ENCODE measurements at places on chromosomes 4 and X. TPM values are rescaled to one million over a fixed set of nuclear protein-coding genes. Genes with fewer than 3 reads are reported as not detected.

YY2 gene
- 0.58 TPM for polyA plus RNA-seq

SLC10A6 gene
- not detected for polyA plus RNA-seq

ADH1B gene
- polyA plus RNA-seq: 38.6 TPM

XAGE2 gene
- not detected for polyA plus RNA-seq

CSN1S1 gene
- polyA plus RNA-seq: not detected

PFKFB1 gene
- 1.1 TPM for polyA plus RNA-seq

ATP1B4 gene
- polyA plus RNA-seq: not detected

UGT2B10 gene
- polyA plus RNA-seq: not detected

RWDD4 gene
- 19.1 TPM for polyA plus RNA-seq

- no peaks in the 10 kb centered on the region for H3K27me3 ChIP-seq
- H3K36me3 ChIP-seq: no peaks in the 10 kb centered on the region
- no peak overlapping the region for H3K27ac ChIP-seq
- DNase-seq: no peak
- H3K4me3 ChIP-seq: no peak overlapping the region
- H3K4me1 ChIP-seq: no peaks in the 10 kb centered on the region
Measured at GRCh38 chr4:113634081-113634969, 127.2 kb downstream of the CAMK2D start.

DNA sequence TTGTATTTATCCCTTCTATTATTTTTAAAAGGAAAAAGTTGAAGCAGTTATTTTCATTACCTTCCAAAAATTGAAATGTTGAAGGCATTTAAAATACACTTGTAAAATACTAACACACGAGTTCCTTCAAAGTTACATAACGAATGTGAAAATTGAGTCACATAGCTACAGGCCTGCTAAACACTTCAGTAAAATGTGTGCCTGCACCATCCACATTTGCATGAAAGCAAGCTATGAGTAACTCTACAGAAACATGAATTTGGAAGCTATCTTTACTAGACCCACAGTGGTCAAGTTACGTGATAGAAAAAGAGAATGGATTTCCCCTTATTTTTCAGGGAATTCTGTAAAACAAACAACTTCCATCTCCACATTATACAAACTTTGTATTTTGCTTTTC lies 1148.8 kb upstream of the PCDH7 start:
- no peak overlapping the region for H3K27ac ChIP-seq
- H3K27me3 ChIP-seq: no peaks in the 10 kb centered on the region
- H3K4me3 ChIP-seq: no peak overlapping the region
- no peaks in the 10 kb centered on the region for H3K36me3 ChIP-seq
- DNase-seq: no peak
- H3K4me1 ChIP-seq: no peaks in the 10 kb centered on the region

GRCh38 chr4:6354119-6354518 lies 84.5 kb downstream of the WFS1 start:
- no peaks in the 10 kb centered on the region for H3K27me3 ChIP-seq
- no peaks in the 10 kb centered on the region for H3K36me3 ChIP-seq
- H3K27ac ChIP-seq: no peak overlapping the region
- no peaks in the 10 kb centered on the region for H3K4me1 ChIP-seq
- DNase-seq: no peak

DNA sequence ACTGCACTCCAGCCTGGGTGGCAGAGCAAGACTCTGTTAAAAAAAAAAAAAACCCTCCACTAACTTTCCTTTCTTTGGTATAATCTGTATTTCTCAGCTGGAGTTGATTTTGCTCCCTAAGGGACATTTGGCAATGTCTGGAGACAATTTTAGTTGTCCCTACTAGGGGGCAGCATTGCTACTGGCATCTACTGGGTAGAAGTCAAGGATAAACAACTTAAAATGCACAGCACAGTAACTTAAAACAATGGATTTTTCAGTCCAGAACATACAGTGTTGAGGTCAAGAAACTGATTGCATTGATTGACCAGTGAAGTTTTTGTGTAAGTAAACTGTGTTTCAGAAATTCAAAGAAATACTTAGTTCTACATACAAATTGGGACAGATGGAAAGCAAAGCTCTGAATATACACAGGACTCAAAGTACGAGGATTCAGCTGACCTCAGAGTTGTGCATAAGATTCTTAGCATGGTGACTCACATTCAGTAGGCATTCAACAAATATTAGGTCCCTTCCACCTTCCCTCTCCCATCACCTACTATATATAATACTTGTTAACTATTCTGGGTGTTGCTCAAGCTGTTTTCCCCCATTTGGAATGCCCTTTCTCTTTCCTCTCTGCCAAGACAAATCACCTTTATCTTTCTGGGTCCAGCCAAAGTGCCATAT lies 8.8 kb downstream of the DDX53 start:
- no peaks in the 10 kb centered on the region for H3K4me1 ChIP-seq
- H3K27me3 ChIP-seq: no peaks in the 10 kb centered on the region
- DNase-seq: peak; percentile 21
- H3K4me3 ChIP-seq: no peak overlapping the region

GRCh38 chr4:77187322-77187721 lies 30.3 kb downstream of the CCNG2 start:
- H3K36me3 ChIP-seq: no peaks in the 10 kb centered on the region
- no peak for DNase-seq
- no peaks in the 10 kb centered on the region for H3K4me1 ChIP-seq
- H3K4me3 ChIP-seq: no peak overlapping the region
- no peak overlapping the region for H3K27ac ChIP-seq

GRCh38 chr4:155878611-155879010 lies 12.5 kb upstream of the ASIC5 start:
- no peaks in the 10 kb centered on the region for H3K36me3 ChIP-seq
- H3K4me3 ChIP-seq: no peak overlapping the region

GRCh38 chrX:16638533-16638932 lies 11.4 kb upstream of the S100G start:
- H3K4me1 ChIP-seq: no peaks in the 10 kb centered on the region
- peaks cover 8% of the 10 kb centered on the region for H3K27me3 ChIP-seq
- H3K36me3 ChIP-seq: no peaks in the 10 kb centered on the region
- no peak overlapping the region for H3K27ac ChIP-seq
- H3K4me3 ChIP-seq: no peak overlapping the region

GRCh38 chrX:74490247-74490646 lies 69.0 kb downstream of the SLC16A2 start:
- H3K4me3 ChIP-seq: no peak overlapping the region
- no peaks in the 10 kb centered on the region for H3K27me3 ChIP-seq
- DNase-seq: no peak
- no peaks in the 10 kb centered on the region for H3K4me1 ChIP-seq
- no peaks in the 10 kb centered on the region for H3K36me3 ChIP-seq
